BE2C (cell line): ENCODE measurements at places on chromosomes 2 and 18.

GRCh38 chr18:12946549-12947284, 1.1 kb upstream of the SEH1L start:
- peak; percentile 48 for DNase-seq

DNA sequence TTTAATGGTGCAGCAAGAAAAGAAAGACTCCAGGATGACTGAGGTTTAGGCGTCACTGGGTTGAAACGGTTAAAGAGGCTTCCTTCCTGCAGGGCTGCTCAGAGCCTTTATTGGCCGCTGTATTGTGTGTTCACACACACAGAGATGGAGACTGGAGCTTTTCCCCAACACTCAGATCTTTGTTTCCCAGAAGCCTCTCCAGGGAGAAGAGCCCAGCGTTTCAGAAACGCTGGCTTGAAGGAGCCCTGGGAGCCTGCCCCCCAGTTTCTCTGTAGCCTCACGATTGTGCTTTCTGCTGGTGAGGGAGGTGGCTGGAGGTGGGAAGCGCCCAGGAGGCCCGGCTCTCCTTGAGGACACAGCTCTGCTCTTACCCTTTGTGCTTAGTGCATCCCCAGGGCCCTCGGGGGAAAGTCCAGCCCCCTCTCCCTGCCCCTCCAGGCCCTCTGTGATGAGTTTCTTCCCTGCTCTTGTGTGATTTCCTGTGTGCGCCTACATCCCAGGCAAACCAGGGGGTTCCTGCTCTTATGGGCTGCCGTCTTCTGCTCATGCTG, 37.1 kb downstream of the RRM2 start:
- DNase-seq, result no peak

DNA sequence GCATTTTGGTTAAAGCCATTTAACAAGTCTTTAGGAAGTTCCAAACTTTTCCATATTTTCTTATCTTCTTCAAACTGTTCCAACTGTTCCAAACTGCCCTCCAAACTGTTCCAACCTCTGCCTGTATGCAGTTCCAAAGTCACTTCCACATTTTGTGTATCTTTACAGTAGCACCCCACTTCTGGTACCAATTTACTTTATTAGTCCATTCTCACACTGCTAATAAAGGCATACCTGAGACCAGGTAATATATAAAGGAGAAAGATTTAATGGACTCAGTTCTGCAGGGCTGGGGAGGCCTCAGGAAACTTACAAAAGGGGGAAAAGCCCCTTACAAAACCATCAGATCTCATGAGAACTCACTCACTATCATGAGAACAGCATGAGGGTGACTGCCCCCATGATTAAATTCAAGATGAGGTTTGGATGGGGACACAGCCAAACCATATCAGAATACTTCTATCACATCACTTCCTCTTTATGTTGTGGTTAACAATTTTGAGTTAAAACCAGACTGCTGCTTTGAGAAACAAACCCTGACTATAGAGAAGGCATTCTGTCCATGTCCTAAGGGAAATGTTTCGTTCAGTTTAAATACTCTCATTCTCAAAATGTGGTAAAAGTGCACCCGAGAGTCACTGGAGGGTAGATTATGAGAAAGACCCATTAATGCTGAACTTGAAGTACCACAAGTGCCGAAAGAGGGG, 11.0 kb downstream of the IL18R1 start:
- DNase-seq, result no peak

GRCh38 chr2:128753800-128754199, 435.1 kb upstream of the HS6ST1 start:
- no peak for DNase-seq

DNA sequence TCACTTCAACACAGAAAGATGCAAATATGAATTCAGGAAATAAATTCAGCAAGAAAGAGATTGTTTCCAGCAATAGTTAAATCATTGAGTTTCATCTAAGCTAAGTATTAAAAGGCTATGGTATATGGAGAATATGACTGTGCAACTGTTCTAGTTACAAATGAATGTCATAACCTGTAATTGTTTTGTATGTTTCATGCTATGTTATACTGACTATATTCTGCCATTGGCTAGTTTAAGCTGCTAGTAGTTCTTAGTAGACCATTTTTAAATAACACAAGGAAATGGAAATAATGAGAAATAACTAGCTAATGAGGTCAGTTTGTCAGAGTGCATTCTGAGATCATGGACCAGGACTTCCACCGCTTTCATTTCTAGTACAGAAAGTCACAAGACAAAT, 1154.9 kb upstream of the TMEFF2 start:
- no peak for DNase-seq
